ENCODE measurements at places on chromosomes 6 and 20.

DNA sequence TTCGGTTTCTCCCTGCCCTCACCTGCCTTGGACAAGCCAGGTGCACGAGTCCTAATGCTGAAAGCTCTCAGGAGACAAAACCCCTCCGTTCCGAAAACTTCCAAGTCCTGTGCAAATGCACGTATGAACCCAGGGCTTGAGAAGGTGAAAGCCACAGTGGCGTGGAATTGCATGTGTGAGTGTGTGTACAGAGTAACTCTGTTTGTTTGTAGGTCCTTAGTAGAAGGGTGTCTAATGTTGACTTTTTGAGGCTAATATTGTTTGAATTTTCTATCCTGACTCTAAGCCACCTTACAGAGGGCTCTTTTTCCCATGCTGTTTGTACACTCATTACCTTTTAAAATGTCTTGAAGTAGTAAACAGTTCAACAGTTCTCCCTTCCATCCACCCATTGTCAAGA is 129.1 kb downstream of the FOXA2 start:
- DNase-seq = no peak

DNA sequence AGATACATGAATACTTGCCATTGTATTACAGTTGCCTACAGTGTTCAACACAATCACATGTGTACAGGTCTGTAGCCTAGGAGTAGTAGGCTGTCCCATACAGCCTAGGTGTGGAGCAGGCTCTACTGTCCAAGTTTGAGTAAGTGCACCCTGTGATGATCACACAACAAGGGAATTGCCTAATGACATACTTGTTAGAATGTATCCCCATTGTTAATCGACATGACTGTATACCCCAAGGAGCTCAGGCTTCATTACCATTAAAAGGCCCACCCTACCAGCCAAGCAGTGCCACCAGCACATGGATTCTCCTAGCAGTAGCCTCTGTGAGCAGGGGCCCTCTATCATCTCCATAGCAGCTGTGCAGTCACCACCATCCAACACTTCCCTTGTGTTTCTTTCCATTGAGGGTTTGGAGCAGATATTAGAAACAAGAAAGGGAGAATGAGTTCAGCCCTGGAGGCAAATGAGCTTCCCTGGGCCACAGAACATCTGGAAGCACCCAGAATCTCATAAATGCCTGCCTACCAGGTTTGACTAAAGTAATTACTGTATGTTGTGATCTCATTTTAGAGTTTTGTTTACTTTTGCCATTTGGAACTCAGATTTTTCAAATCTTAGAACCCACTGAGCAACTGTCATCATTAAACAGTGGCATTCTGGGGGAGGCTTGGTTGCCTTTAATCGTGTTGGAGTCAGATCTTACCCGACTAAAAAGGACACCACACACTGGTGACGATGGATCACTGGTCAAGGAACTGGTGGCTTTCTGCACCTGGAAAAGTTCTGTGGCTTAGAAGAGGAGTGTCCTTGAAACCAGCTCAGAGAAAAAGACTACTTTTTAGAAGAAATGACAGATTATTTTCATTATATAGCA is 104.9 kb downstream of the TULP4 start:
- no peak for DNase-seq

- DNase-seq = no peak
These were observed 35.9 kb upstream of the PIM1 start for GRCh38 chr6:37134036-37134395.

DNA sequence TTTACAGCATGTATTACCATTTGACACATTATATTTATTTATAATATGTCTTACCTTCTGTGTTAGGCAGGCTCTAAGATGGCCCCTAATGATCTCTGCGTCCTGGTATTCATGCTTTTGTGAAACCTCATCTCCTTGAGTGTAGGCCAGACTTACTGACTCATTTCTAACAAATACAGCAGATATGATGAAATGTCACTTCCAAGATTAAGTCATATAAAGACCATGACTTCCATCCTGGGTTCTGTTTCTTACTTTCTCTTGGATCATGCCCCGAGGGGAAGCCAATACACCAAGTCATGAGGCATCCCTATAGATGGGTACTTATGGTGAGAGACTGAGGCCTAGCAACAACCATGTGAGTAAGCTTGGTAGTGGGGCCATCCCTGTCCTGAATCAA is 30.2 kb downstream of the ZHX3 start:
- no peak for DNase-seq

DNA sequence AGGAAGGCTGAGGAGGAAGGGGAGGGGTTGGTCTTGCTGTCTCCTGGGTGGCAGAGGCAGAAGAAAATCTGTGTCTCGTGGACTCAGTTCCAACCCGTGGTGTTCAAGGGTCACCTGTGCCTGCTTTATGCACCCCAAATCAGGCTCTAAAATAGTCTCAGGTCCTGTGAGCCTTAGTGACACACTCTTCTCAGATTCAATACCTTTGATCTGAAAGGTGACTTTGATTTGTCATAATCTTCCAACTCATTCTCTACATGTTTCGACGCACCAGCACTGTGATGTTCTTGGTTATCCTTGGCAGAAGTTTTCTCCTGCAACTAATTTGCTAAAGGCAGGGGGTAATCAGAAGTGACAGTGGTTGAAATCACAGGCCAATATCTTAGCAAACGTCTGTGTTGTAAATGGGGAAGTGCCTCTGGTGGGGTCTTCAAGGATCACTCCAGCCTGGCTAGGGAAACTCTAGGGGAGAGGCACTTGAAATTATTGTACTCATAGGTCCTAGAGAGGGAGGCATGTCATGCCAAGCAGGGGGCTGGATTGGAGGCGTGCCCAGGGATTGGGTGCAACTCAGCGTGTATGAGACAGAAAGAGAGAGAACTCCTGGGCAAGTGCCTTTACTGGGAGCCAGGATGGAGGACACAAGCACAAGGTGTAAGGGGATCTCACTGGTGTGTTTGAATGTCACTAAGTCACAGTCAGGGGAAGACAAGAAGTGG is 19.0 kb upstream of the PRND start:
- no peak for DNase-seq

DNA sequence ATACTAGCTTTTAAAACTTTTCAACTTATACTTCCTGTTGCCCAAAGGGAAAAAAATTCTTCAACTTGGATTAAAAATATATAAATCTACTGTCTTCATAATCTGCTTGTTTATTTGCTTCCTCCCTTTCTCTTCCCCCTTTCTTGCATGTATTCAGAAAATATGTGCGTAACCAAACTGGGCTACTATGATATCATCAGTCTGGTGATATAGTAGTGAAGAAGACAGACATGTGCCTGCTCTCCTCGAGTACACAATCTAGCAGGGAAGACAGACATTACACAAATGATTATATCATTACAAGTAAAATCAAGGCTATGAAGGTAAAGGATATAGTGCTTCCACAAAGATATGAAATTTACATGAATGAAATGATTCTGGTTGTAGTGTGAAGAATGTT is 31.0 kb downstream of the IBTK start:
- no peak for DNase-seq

DNA sequence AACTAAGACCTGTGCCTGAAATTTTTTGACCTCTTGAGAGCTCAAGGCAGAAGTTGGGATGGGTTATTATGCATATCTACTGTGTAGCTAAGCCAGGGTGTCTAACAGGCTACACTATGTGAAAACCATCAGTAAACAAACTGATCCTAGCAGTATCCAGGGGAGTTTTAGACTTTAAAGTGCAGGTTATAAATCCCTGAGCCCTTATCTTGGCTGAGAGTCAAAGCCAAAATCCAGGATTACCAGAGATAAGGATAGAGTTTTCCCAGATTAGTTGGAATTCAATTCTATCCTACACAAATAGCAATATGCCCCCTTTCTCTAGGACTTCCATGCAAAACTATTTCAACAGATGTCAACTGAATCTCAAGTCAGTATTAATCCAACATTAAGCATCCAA is 1229.7 kb downstream of the GRIK2 start:
- DNase-seq = no peak
